ENCODE measurements at places on chromosomes 2 and 18. TPM values are rescaled to one million over a fixed set of nuclear protein-coding genes. Genes with fewer than 3 reads are reported as not detected.

GRCh38 chr2:28810384-28811285 lies at the start of gene SPDYA:
Gene SPDYA, plus strand, starts transcription at chr2:28810834. Its CDS starts 5,181 bp downstream, at chr2:28816015.
- DNase-seq: peak; percentile 66

GRCh38 chr2:151071382-151071781 lies 190.3 kb downstream of the RBM43 start:
- peak; percentile 63 for DNase-seq

GRCh38 chr2:102442967-102443828 lies 20.2 kb downstream of the IL18RAP start:
- peak; percentile 41 for DNase-seq

- no peak for DNase-seq
Measured at GRCh38 chr2:42830922-42831574, 38.7 kb upstream of the HAAO start.

DNA sequence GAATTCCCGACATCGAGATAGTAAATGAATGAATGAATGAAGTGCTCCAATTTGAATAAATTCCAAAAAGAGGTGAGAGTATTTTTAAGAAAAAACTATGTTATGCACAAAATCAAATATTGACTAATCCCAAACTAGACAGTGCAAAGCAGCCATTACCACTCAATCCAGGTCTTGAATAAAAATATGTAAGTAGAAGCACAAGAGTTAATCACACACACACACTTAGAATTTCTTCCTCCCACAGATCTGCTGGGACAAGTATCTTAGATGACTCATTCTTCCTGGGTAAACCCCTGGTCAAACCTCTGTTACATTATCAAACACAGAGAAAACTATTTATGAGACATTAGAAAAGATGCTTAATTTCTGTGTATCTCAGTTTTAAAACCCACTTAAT lies 102.0 kb downstream of the PLA2R1 start:
- DNase-seq: peak; percentile 71

DNA sequence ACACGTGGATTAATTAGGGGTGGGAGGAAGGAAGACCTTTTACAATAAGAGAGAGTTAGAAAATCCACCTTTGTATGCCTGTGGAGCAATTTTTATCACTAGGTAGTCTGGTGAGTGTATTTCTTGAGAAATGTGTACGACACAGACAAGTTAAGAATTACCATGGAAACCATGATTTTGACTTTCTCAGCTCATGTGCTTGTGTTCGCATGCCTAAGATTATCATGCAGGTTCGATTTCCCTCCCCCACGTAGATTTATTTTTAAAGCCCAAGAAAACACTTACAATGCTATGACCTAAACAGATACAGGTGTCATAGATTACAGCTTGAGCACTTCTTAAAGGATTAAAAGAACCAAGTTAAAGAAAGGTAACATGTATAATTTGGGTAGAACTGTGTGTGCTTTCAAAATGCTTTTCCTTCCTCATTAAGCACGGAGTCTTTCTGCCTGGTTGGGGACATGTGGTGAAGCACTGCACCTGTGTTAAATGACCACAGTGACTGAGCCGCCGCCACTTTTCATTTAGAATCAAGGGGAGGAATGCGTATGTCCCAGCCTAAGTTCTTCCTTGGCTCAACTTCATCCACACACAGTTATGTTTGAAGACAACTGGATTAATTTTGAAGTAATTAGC lies 16.6 kb downstream of the SERTAD2 start:
- no peak for DNase-seq

- peak; percentile 45 for DNase-seq
Measured at GRCh38 chr2:96505231-96505889, at the start of gene NEURL3. Gene NEURL3, minus strand, starts transcription at chr2:96505357. Its CDS starts 71 bp downstream, at chr2:96505286.

GRCh38 chr18:30682672-30683071 lies 359.9 kb downstream of the DSC3 start:
- no peak for DNase-seq

DNA sequence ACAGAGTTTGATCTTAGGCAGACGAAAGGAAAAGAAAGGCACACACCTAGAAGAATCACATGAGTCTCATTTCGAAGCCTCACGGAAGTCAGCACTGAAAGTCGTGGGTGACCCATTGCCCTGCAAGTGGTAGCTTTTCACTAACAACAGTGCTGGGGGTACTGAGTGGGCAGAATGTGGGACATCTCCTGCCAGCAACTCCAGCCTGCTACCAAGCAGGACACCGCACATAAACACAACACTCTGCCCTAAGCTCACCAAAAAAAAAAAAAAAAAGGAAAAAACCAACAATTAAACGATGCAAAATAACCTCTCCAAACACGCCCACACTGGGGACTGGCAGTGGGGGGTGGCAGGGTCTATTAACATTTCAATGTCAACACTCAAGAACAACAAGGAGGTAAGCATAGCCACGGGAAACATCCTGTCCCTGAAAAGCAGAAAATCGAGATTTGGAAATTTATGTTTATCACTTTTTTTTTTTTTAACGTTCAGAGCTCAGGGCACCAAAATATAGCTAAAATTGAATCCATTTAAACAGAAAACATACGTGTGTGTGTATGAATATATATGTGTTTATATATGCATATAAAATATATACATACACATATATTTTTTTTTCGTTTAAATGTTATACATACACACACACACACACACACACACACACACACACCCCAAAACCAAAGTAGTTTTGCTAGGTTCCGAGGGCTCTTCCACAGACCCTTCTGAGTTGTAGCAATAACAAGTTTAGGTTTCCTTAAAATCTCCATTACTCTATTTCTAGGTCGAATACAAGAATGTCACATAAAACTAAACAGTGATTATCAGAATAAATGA lies 2.2 kb downstream of the INO80D start:
- DNase-seq: peak; percentile 16

DNA sequence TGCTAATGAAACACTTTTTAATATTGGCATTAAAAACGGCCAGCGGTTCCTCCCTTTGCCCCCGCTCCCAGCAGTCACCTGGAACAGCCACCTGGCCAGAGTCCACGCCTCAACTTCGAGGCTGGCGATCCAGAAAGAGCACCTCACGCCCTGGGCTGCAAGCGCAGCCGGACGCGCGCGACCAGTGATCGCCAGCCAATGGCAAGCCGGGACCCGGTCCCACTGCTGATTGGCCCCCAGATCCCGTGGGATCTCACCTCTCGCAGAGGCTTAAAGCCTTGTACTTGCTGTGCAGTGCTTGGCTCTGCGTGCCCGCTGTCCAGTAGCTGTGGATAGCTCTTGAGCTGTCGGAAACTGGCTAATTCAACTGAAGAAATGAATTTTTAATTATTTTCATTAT lies 4.1 kb upstream of the RBM45 start:
- DNase-seq: no peak

- no peak for DNase-seq
Measured at GRCh38 chr2:71601136-71602114, 148.1 kb downstream of the DYSF start.

The PROKR1 gene
- not detected for total RNA-seq

The TMEM169 gene
- 0.43 TPM for total RNA-seq

The RNF149 gene
- 53.5 TPM for total RNA-seq

The SERPINB10 gene
- not detected for total RNA-seq
